ENCODE measurements at places on chromosomes 2 and 18.

GRCh38 chr2:6079405-6079804 is 387.2 kb downstream of the SOX11 start:
- DNase-seq = no peak

- DNase-seq = no peak
These were observed 118.4 kb downstream of the PID1 start for GRCh38 chr2:229152674-229153073.

- no peak for DNase-seq
These were observed 155.1 kb upstream of the LMAN1 start for GRCh38 chr18:59514203-59514602.

GRCh38 chr2:30580391-30580790 is 133.3 kb downstream of the LCLAT1 start:
- no peak for DNase-seq

GRCh38 chr2:15043336-15044058 is 411.0 kb downstream of the LRATD1 start:
- DNase-seq = no peak

DNA sequence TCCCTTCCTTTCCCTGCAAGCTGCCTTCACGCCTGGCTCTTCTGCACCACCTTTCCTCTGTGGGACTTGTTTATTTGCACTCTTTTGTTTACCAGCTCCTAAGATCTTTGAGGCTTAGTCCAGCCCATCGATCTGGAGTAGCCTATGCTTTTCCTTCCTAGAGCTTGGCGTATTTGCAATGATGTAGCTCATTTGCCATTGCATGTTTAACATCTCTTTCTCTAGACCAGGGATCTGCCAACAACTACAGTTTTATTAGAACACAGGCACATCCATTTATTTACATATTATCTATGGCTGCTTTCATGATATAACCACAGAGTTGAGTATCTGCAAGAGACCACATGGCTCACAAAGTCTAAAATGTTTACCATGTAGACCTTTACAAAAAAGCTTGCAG is 150.4 kb downstream of the RAPGEF4 start:
- DNase-seq = no peak

GRCh38 chr2:86023366-86023712 is 82.3 kb downstream of the POLR1A start:
- DNase-seq = no peak

GRCh38 chr18:40088130-40088529 is 1866.9 kb upstream of the PIK3C3 start:
- DNase-seq = no peak

GRCh38 chr18:50127516-50128210 is 67.3 kb downstream of the MYO5B start:
- DNase-seq = no peak

- DNase-seq = no peak
These were observed 119.8 kb downstream of the RPIA start for GRCh38 chr2:88811233-88811632.

DNA sequence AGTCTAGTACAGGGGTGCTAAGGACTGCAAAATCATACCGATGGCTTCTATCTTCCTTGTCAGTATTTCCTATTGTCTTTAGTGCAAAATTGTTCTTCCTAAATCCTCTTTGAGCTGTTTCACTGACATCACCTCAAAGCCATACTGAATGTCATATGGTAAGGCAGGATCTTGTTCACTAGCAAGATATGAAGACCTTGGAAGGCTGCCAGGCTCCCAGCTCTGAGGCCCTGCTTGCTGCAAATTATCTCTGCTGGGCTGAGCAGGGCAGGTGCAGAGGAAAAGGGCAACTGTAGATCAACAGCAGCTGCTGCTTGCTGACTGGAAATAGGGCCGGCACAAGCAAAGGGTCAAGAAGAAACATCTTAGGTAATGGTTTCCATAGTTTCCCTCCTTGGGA is 58.2 kb downstream of the PMAIP1 start:
- peak; percentile 46 for DNase-seq
